ENCODE measurements at places on chromosomes 1 and 21. TPM values are rescaled to one million over a fixed set of nuclear protein-coding genes. Genes with fewer than 3 reads are reported as not detected.

KRTAP13-2 gene
- not detected for total RNA-seq

NCSTN gene
- total RNA-seq: 47.6 TPM

C1orf141 gene
- total RNA-seq: not detected

PTAFR gene
- 0.27 TPM for total RNA-seq

WDR64 gene
- not detected for total RNA-seq

RGS13 gene
- total RNA-seq: not detected

RBP7 gene
- total RNA-seq: 9.2 TPM

DNA sequence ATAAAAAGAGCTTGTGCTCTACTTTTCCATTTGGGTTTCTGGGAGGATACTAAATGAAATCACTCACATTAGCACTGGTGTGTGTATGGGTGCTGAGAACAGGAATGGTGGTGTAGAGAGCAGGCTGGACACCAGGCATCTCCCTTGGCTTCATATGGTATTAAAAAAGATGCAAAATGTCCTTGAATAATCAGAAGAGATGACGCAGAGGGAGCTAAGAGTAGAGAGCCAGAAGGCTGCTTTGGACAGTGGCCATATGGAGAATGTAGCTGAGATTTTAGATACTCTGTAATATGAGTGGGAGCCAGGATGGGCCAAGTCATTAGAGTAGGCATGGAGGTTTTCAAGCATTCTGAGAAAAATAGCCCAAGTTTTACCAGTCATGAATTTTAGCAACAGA, 112.3 kb upstream of the ZRANB2 start:
- peak; percentile 86 for DNase-seq

DNA sequence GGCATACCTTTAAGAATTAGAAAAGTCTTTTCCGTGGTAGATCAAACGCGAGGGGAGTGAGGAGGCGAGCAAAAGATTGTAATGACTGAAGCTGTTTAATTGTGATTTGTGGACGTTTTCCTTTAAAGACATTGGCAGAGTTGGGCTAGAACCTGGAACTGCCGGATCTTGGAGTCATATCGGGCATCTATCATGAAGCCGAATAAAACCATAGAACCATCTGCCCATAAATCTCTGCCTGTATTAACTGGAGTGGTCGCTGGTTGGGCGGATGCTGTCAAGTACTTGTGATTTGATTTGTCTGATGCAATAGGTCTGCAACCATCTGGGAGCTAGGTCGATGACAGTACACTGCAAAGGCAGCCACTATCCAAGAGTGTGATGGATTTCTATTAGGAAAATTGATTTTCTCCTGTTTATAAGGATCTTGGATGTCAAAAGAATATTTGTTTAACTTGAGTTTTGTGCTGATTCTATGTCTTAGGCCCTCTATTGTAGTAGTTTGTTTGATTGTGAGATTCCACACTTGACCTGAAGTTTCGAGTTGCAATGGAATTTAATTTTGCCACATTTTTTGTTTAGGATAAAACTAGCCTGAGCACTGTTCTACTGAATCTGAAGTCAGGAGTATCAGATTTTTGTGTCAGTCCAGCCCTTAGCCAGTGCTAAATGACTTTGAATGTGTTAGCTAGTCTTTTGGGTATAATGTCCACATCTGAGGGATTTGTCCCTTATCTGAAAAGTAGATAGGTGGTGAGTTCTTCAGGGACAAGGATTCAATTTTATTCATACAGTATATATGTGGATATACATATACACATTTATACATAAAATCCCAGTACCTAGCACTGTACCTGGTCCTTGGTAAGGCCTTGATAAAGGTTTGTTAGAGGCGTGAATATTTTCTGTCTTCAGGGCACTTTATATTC, 1.2 kb downstream of the SARS1 start:
- DNase-seq: peak; percentile 66

- no peak for DNase-seq
Measured at GRCh38 chr1:56002231-56002630, 577.1 kb downstream of the PLPP3 start.

GRCh38 chr1:42335809-42336518, 929 bp upstream of the FOXJ3 start:
- no peak for DNase-seq

Data from G401 (cell line).